NCI-H187 treated with DMSO at 0.1 percent for 48 hours (cell line): ENCODE measurements at places on chromosomes 11 and 22.

DNA sequence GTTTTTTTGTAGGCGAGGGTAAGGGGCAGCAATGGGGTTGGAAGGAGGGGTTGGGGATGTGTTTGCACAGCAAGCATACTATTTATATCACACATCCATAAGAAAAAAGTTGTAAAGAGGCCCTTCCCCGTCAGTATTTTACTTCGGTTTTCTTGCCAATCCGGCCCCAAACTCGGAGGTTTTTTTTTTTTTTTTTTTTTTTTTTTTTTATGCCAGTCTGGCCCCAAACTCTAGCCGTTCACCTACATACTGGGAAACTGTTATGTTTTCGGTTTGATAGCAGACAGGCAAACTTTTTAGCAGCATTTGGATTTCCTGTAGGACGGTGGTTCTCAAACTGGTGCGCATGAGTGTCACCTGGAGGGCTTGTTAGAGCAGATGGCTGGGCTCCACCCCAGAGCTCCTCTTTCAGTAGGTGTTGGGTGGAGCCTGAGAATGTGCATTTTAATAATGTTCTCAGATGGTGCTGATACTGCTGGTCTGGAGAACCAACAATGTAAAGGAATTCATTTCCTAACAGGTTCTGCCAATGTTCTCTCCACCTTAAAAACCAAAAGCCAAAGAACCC lies 76.5 kb upstream of the ZBED5 start:
- DNase-seq = peak; percentile 8

- DNase-seq = no peak
Observed at GRCh38 chr22:17513612-17514011, 49.7 kb upstream of the SLC25A18 start.

DNA sequence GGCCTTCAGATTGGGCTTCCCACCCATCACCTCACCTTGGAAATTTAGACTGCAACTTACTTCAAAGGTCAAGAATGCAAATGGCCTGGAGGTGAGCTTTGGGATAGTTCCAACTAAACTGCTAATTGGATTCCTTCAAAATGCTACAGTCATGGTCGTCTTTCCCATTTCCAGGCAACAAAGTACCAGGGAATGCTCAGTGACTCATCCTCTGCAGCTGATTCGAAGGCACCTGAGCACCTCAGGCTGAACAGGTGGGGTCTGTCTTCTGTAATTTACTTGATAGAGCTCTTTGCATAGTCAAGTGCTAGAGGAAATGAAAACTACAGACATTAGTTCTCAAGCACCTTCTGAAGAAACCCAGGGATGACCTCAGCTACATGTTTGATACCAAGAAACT lies 20.5 kb upstream of the FSHB start:
- no peak for DNase-seq

DNA sequence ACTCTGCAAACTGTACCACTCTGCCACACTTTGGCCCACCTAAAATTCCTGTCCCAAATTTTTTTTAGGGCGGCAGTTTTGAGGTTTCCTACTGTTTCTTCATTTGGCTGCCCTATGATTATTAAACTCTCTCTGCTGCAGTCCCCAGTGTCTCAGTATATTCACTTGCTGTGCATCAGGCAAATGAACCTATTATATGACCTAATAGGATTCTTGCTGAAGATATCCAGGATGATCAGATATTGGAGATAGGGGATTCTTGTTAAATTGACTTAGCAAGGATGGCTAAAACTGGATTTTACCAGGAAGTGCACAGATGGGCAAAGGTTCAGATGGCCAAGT lies 410.8 kb upstream of the DDI1 start:
- no peak for DNase-seq

- no peak for DNase-seq
Observed at GRCh38 chr22:48708558-48709245, 1119.0 kb downstream of the BRD1 start.

GRCh38 chr11:16773981-16774935 lies 35.8 kb downstream of the C11orf58 start:
- no peak for DNase-seq

DNA sequence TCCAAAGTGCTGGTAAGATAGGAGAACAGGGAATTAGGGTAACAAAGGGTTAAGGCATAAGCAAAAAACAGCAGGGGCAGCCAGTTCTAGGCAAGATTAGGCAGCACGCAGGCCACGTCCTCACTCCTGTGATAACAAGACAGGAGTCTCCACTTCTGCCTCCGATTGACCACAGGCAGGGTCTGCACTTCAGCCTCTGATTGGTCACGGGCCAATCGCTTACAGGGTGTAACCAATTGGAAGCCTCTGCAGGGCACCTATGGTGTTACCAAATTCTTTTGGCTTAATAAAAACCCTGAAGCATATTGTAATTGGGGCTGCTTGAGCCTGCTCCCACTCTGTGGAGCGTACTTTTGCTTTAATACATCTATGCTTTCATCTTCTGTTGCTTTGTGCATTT lies 12.2 kb upstream of the GSTP1 start:
- no peak for DNase-seq

GRCh38 chr11:72018171-72018570 lies 19.5 kb downstream of the IL18BP start:
- no peak for DNase-seq

GRCh38 chr11:112481431-112481830 lies 220.8 kb upstream of the PLET1 start:
- no peak for DNase-seq

DNA sequence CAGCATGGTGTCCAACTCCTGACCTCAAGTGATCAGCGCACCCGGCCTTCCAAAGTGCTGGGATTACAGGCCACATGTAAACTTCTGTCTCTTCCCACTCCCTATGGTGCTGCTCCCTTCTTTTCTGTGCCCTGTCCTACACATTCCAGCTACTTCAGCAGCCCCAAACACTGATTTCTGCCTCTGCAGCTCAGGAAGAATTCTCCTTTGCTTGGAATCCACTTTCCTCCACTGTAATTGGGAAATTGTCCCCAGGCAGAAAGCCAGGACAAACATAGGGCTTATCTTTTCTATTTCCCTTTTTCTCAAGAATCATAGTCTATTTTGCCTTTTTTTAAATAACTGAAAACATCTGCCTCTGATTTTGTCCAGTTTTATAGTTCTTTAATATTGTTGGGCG lies 21.3 kb upstream of the DRG1 start:
- DNase-seq = no peak

DNA sequence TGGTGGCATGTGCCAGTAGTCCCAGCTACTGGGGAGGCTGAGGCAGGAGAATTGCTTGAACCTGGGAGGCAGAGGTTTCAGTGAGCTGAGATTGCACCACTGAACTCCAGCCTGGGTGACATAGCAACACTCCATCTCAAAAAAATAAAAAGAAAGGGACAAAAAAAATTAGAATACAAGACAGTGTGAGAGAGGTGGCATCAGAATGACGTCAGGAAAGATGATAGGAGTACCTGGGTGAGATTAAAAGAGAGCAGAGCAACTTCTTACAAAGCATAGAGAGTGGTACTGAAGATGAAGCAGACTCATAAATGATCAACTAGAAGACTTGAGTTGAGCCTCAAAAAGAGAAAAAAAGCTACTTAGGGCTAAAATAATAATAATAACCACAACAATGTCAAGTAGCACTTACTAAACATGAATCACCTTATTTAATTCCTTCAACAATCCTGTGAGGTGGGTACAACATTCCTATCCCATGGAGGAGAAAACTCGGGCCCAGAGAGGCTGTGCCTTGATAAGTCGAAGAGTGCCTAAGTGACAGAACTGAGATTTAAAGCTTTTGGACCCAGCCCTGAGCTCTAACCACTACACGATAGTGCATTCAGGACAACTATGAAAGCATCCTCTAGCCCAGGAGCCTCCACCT lies 5.2 kb upstream of the SLN start:
- DNase-seq = no peak

- no peak for DNase-seq
Observed at GRCh38 chr11:122367809-122368231, 251.8 kb upstream of the BLID start.

DNA sequence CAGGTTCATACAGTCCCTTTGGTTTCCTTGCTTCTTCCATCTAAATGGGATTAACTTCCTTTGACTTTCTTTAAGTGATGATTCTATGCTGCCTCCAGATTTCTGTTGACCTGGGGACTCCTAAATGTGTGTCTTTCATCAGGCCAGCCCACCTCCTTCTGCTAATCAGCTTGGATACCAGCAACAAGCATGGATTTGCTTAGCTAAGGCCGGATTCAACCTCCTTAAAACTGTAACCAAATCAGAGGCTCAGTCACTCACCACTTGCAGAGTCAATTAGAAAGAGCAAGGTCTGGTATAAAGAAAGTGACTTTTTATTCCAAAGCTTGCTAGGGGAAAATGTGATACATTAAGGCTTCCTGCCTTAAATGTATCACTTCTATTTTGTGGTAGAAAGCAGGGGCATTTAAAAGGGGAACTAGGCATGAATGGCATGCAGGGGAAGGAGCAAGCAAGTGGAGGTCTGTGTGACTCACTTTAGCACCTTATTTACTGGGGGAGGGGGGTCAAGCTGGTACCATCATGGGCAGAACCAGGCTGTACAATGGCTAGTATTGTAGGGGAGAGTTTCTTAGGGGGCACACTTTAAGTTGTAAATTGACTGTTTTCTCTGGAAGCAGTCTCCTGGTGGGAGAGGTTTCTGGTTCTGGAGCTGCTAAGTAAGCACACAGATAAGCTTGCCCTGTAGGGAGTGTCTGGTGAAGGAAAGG lies 239.0 kb upstream of the PDGFD start:
- DNase-seq = no peak

DNA sequence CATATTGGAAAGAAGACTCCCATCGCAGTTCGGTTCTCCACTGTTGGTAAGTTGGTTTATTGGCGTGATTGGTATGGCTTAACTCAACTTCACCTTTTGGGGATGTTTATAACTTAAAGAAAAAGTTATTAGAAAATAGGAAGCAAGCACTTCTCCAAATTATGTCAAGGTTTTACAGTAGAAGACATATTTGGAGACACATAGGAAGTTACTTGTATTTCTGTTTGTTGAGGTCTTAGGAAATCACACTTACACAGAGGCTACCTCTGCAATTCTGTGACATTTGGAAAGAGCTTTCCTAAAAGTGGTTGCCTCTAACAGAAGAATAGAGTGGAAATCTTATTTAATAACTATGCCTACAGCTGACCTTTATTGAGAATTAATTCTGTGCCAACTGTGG lies 12.3 kb downstream of the CAT start:
- DNase-seq = no peak
